Stimulated activated CD8-positive, alpha-beta memory T cell treated with anti-CD3 and anti-CD28 coated beads, Interleukin-7, amount 100 ng/mL, for 48 hours (primary cell): ENCODE measurements at places on chromosomes 3 and 15.

DNA sequence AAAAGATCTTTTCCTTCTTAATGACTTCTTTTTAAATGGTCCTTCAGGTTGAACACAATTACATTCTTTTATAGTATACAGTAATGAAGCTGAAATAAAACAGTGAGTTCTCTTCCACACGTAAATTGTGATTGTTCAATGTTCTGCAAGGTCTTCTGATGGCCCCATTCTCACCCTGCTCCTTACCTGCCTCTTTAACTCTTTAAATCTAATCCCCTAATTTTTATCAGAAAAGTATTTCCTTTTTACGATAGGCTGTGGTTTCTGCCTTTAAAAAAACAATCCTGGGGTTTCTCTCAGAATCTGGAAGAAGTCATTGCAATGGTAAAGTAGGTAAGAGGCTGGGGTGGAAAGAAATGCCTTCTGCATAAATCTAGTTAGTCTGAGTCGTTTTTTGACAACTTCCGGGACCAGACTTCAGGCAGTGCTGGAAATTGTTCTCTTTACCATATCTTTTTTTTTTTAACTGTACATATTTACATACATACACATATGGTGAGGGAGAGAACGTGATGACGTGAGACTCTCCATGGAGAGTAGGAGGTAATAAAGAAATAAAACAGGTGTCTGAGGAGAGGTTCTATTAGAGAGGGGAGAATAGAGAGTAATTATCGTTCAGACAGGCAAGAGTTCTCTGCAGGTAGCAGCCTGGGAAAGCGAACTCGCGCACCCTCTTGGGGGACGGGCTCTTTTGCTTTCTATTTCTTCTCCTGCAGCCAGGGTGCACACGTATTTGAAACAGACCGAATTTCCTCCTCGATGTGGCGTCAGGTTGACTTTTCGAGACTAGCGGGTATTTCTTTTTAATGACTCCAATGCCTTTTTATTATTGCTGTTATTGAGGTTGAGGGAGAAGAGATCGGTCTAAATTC is at the start of gene SIDT1:
Gene SIDT1 (plus strand): TSS at position 730 of the 872 bp plus-strand sequence. CDS start 467 bp downstream, outside the sequence.
- DNase-seq, result no peak

DNA sequence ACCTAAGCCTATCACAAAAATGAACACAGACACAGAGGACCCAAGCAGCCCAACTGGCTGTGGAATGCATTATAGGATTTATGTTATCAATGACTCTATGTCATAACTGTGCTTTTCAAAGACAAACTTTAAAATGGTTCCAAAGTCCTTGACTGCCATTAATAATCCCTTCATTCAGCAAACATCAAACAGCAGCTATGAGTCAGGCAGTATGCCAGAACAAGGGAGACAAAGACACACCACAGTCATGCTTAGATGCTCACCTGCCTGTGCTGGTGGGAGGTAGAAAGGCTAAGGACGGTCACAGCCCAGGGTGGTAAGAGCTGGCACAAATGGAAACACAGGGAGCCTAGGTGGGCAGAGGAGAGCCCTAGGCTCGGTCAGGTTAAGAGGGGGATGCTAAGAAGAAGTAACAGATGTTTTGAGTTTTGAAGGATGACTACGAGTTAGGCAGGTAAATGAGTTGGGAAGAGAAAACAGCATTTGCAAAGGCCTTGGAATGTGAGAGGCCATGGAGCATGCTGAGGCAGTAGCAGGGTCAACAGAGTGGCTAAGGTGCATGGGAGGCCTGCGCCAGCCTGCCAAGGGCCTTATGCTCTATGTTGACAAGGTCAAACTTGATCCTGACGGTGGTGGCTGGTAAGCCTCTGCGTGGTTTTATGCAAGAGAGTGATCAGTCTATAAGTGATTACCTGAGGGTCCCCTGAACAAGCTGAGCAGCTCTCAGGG is 23.0 kb downstream of the NMNAT3 start:
- no peak for DNase-seq

- DNase-seq, result no peak
These were observed 16.3 kb upstream of the OR5H1 start for GRCh38 chr3:98114264-98114663.

- no peak for DNase-seq
These were observed 96.6 kb downstream of the EFL1 start for GRCh38 chr15:82165948-82166376.

- DNase-seq, result no peak
These were observed 61.0 kb downstream of the GPR160 start for GRCh38 chr3:170098753-170099152.

DNA sequence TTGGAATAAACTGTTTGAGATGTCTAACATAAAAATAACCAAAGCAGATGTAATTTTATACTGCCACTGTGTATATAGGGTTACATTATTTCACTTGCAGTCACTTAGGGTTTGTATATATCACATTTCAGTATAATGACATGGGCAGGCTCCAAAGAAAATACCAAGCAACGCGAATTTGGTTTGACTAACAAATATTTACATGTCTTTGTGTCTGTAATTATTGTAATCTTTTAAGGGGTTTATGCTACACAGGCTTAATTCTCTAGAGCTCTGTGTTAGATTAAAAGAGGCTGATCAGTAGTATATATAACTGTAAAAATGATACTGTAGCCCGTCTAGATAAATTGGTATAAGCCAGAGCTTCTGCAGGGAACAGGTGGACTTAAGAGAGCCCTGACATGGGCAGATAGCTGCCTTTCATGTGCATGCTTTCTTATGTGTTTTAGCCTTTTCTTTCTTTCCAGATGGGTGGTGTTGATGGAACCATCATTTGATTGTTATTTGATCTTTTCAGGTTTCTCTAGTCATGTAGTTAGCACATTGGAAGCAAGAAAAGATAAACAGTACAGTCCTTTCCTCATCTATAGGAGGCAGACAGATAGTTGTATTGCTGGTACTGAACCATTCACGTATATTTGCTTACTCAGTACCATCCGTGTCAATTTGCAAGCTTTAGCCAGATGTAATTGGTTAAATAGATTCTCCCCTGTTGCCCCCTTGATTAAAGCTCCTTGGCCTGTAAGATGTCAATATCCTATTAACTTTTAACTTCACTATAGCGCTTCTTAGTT is 86.1 kb downstream of the GALK2 start:
- no peak for DNase-seq

- no peak for DNase-seq
These were observed 70.9 kb upstream of the ARNT2 start for GRCh38 chr15:80333261-80333660.

DNA sequence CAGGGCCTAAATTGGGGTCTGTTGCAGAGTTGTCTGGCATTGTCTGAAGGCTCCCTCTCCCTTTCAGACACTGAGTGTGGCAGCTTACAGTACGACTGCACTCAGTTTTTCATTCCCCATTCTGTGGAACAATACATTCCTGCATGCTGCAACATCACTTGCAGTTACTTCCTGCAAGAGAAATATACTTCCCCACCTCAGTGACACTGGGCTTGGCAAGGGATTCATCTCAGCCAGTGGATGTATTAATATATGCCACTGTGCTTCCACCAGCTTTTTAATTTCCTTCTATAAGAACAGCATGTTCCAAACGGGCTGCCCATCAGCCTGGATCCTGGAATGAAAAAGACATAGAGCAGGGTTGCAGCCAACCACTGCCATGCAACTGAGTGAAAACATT is 23.1 kb downstream of the B3GALNT1 start:
- no peak for DNase-seq

DNA sequence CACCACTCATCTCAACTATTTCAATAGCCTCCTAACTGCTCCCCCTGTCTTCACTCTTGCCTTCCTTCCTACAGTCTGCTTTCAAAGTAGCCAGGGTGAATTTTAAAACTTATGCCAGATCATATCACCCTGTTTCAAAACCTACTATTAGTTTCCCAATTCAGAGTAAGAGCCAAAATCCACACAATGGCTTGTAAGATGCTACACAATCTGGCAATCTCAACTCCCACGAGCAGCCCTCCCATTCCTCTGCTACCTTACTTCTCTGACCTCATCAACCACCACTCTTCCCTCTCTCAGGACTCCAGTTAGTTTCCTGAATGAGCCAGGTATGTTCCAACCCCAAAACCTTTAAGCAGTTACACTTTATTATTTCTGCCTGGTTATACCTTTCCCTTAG is 62.5 kb downstream of the VPS13C start:
- DNase-seq, result no peak

DNA sequence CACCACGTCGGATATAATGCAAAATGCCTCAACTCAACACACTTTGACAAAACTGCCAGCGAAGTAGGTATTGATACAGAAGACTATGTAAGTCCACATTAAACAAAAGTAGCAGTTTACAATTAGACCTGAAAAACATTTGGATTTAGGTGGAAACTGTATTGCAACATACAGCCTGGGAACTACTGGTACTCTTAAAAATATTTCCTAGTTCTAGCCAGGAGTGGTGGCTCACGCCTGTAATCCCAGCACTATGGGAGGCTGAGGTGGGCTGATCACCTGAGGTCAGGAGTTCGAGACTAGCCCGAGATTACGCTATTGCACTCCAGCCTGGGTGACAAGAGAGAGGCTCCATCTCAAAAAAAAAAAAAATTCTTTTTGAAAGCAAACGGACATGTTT is 246.2 kb downstream of the ZBTB20 start:
- DNase-seq, result no peak

DNA sequence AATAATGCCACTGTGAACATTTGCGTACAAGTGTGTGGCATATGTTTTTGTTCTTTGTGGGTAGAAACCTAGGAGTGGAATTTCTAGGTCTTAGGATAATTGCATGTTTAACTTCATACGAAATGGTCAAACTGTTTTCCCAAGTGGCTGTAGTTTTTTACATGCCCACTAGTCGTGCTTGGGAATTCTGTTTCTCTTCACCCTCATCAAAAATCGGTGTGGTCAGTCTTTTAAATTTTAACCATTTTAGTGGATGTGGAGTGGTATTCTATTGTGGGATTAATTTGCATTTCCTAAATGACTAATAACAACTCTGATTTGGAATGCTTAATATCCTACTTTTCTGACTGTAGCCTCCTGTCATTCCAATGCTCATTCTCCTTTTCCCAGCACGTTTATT is 27.6 kb downstream of the ZFAND6 start:
- no peak for DNase-seq

- no peak for DNase-seq
These were observed 13.3 kb downstream of the CPNE9 start for GRCh38 chr3:9716801-9717555.

DNA sequence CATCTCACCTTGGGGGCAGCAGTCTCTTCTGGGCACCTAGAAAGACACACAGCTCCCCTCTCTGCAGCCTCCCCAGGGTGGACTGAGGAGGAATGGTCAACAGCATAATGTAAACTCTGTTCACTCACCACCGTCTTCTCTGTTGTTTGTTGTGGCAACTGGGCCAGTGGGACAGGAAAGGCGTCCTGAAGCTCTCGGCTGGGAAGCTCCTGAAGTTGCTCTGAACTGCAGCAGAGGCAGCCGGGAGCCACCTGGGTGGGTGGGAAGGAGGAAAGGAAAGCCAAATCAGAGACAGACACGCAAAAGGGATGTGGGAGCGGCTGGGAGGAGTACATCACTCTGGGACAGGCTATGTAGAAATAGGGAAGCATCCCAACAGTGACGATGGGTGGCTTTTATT is 52.7 kb downstream of the MYLK start:
- DNase-seq, result no peak

GRCh38 chr3:50210510-50211367 is 5.7 kb downstream of the SLC38A3 start:
- no peak for DNase-seq

DNA sequence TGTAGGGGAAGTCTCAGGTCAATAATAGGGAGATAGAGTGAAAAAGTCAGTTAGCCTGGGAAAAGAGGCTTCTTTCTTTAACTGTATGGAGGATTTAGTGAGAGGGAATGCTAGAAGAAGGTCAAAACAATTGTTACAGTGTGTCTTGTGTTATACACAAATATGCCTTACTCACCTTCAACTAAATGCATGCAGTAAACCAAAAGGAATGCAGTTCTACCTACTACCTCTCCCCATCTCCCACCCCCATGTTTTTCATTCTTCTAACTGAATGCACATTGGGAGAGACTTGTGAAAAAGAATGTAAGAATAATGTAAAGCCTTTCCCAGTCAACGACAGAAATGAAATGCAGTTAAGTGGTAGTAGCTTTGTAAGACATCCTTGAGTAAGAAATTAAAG is 33.8 kb downstream of the CCDC66 start:
- no peak for DNase-seq

GRCh38 chr3:148625095-148625736 is 72.5 kb upstream of the AGTR1 start:
- no peak for DNase-seq

DNA sequence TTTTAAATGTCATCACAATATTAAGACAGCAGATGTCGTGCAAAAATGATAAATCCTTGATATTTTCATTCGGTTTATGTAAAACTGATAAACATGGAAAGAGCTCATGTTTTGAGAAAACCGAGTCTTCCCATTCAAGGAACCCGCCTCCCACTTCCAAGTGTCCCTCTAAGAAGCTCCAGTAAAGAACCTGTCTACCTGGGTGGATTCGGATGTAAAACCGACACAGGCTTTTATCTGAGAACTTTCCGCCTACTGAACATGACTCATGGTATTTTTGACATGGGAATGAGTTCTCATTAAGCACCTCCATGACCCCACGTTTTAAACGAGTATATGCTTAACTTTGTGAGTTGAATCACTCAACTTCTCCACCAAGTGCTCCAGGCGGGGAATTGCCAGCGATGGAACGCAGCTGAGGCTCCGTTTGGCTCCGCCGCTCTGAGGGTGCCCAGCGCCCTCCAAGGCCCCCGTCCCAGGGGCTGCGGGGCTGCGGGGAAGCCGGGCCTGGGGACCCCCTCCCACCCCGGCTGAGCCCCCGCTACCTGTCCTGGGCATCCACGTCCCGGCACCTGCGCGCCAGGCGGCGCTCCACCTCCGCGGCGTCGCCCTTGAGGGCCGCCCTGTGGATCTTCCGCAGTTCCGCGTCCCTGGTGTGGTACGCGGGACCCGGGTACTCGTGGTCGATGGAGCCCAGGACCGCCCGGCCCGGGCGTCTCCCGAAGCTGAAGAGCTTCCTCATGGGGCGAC is 119.9 kb downstream of the LMLN start:
- peak; percentile 17 for DNase-seq

DNA sequence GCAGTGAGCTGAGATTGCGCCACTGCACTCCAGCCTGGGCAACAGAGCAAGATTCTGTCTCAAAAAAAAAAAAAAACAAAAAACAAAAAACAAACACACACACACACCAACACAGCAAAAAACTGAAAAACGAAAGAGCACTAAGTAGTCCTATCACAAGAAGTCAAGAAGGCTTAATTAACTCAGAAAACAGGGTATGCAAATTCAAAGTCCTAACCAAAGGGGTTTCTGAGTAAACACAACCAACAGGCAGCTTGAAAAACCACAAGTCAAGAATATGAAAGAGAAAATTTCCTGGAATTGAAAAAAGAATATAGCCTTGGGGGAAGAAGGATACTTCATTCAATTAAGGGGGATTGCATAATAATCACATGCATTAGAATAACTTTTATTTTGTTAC is 37.7 kb upstream of the PARP14 start:
- DNase-seq, result no peak

DNA sequence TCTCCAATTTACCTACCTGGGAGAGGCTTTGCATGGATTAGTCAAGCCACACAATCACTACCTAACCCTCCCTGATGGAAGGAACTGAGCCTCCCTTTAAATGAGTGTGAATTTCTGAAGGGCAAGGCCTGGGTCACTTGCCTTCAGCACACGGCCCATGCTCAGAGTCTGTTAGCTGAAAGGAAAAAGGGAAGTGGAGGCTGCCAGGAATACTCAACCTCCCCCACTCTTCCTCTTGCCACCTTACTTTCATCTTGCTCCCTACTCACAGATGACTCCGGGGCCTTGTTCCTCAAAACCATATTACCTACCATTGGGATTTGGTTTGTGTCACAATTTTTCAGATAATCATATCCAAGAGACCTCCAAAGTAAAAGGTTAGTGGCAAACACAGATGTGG is 220.0 kb downstream of the ABHD5 start:
- DNase-seq, result no peak

- no peak for DNase-seq
These were observed 122.0 kb upstream of the SLC7A14 start for GRCh38 chr3:170707899-170708298.
